ENCODE measurements at places on chromosomes 7 and 10. TPM values are rescaled to one million over a fixed set of nuclear protein-coding genes. Genes with fewer than 3 reads are reported as not detected.

DNA sequence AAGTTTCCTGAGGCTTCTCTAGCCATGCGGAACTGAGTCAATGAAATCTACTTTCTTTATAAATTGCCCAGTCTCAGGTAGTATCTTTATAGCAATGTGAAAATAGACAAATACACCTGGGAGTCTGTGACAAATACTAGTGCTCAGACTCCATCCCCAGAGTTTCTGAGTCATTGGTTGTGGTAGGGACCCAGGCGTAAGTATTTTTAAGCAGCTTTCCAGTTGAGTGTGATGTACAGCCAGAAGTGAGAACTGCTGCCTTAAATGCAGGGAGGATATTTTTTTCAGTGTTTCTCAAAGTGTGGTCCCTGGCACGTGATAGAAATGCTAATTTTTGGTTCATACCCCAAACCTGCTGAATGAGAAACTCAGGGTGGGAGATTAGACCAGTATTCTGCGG is 121.7 kb downstream of the SORCS3 start:
- H3K27ac ChIP-seq: no peak overlapping the region
- no peak for DNase-seq
- H3K36me3 ChIP-seq: no peaks in the 10 kb centered on the region
- H3K27me3 ChIP-seq: no peaks in the 10 kb centered on the region
- H3K4me1 ChIP-seq: no peaks in the 10 kb centered on the region

GRCh38 chr7:122790132-122790531 is 87.4 kb upstream of the RNF148 start:
- no peak for DNase-seq
- no peak overlapping the region for H3K4me3 ChIP-seq
- H3K4me1 ChIP-seq: peaks cover 4% of the 10 kb centered on the region
- H3K36me3 ChIP-seq: no peaks in the 10 kb centered on the region
- no peaks in the 10 kb centered on the region for H3K27me3 ChIP-seq
- no peak overlapping the region for H3K27ac ChIP-seq

- no peaks in the 10 kb centered on the region for H3K36me3 ChIP-seq
- peaks cover 7% of the 10 kb centered on the region for H3K27me3 ChIP-seq
- H3K4me1 ChIP-seq: no peaks in the 10 kb centered on the region
Measured at GRCh38 chr10:125231116-125231812, 70.9 kb upstream of the CTBP2 start.

The CALML5 gene
- total RNA-seq: not detected

The GPRIN2 gene
- 0.31 TPM for total RNA-seq

The C10orf120 gene
- total RNA-seq: not detected
